Renal pelvis (tissue), 12 donors: ENCODE measurements at places on chromosomes 13 and 19. TPM values are rescaled to one million over a fixed set of nuclear protein-coding genes. Genes with fewer than 3 reads are reported as not detected.

DNA sequence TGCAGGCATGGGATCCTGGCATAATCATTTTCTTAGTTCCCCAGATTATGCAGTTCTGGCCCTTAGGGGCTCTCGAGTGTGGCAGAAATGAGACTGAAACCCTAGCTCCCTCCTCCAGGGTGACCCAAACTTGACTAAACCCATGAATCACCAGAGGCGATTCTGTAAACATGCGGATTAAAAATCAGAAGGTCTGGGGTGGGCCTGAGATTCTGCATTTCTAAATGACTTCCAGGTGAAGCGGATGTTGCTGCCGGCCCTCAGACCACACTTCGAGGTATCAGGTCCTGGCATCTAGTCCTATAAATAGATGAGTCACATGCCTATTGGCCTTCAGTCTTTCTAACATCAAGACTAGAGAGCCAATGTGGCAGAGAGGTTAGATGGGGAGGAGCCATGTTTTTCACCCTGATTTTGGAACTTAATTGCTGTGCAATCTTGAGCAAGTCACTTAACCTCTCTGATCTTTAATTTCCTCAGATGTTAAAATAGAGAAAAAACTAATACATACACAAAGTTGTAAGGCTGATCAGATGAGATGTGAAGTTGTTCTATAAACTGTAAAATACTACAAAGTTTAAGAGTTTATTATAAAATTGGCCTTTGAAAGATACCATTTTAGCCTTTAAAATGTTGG, 431.2 kb downstream of the FOXO1 start:
- no peak for DNase-seq

DNA sequence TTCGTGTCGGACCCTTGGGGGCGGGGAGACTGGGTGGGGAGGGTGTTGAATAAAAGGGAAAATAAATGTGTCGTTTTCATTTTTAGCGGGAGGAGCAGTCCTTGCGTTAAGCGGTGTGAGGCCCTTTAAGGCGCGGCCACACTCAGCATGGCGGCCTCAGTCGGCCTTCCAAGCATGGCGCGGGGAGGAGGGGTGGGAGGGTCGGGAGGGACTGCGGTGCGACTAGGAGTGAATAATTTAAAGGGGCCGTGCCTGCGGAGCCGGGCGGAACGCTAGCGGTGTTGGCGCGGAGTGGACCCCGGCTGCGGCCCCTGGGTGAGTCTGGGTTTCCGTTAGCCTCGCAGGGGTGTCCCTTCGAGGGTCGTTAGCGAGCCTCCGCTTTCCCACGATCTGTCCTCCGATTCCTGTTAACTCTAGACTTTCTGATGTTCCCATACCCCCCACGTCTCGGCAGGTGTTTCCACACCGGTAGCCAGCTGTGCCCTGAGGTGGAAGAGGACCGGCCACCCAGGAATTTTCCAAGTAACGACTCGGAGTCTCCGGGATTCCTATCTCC, 1.5 kb upstream of the PNPLA6 start:
- DNase-seq, result peak; percentile 91

DNA sequence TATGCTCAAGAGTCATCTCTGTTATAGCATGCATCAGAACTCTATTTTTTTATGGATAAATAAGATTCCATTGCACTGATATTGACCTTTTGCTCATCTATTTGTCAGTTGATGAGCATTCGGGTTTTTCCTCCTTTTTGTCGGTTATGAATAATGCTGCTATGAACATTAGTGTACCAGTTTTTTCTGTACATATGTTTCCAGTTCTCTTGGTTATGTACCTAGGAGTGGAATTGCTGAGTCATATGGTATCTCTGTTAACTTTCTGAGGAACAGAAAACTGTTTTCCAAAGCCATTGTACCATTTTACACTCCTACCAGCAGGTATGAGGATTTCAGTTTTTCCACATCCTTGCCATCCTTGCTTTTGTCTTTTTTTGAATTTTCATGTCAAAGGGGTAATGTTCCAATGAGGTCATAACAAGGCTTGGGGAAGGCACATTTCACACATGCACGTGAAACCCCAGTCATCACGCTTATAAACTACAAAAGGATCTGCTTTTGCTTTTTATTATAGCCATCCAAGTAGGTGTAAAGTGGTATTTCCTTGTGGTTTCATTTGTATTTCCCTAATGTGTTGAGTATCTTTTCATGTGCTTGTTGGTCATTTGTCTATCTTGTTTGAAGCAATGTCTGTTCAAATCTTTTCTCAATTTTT, 14.6 kb downstream of the KBTBD7 start:
- DNase-seq, result no peak

DNA sequence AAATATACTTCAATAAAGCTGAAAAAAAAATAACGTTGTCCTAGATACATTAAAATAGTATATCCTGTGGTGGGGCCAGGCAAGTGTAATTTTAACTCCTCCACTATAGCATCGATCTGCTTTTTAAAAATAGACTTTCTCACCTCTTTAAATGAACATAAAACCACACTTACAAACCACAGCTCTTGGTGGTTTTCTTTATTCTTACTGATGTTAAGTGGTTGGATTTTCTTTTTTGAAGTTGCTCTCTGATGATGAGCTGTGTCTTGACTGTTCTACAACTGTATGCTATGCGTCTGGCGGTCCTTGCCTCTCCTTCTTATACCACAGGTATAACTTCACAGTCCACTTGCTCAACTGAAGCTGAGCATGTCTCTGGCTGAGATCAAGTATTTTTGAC, 721.5 kb upstream of the KLHL1 start:
- DNase-seq, result no peak

DNA sequence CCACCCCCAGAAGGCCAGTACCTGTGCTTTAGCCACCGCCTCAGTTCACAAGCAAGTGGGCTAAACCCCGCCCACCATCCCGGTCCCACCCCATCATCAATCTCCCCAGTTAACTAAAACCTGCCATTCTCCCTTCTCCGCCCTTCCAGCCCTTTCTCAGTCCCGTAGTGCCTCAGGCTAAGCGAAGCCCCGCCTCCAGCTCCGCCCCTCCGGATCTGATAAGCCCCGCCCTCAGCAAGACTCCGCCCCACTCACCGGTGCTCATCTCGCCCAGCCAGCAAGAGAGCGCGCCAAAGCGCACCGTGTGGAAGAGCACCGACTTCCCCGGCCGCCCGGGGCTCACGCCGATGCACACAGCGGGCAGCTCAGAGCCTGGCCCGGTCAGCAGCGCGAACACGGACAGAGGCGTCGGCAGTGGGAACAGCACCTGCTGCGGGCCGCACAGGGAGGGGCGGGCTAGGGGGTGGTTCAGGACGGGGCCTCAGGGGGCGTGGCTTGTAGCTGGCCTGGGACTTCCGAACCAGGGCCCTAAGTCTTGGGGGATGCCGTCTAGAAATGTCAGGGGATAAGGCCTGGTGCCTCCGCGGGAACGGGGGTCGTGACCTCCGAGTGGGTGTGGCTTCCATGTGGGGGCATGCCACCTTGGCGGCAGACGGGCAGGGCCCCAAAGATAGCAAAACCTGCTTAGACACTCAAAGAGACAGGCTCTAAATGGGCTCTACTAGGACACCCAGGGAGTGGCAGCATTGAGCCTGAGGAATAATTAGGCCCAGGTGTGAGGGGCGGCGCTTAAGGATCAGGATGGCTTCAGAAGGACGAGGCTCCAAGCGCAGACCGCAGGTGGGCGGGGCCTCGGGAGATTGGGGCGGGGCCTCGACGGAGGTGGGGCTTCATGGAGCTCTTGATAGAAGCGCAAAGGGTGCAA, 21.4 kb downstream of the MAP4K1 start:
- peak; percentile 60 for DNase-seq

The TNNT1 gene
- 6.7 TPM for polyA plus RNA-seq

The ZNF585A gene
- 16.6 TPM for polyA plus RNA-seq

The VSIG10L gene
- polyA plus RNA-seq, result 5.8 TPM

GRCh38 chr19:53980539-53981375, 10.7 kb upstream of the CACNG6 start:
- DNase-seq, result no peak

- peak; percentile 80 for DNase-seq
Measured at GRCh38 chr19:51777570-51778462, 16.8 kb downstream of the FPR2 start.

The PDX1 gene
- polyA plus RNA-seq, result not detected

The PCDH20 gene
- polyA plus RNA-seq, result 5.6 TPM

DNA sequence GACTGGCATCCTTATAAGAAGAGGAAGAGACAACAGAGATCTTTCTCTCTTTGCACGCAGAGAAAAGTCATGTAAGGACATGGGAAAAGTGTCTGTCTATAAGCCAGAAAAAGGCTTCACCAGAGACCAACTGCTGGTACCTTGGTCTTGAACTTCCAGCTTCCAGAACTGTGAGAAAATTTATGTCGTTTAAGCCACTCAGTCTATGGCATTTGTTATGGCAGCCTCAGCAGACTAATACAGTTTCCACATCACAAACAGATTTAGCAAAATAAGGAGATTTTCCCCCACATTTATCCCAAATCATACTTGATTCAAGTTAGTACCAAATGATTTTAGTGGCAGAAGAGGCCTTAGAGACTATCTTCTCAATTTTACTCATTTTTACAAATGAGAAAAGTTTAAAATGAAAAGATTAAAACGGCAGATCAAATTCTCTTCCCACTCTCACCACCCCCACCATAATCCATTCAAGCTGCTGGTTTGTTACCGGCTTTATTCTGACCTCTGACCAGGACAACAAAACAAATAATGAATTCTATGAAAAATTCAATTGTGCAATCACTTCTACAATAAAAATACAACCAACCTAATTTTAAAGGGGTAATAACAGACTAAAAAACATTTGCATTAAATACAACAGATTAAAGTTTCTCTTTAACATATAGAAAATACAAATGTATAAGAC, 316.3 kb downstream of the TBC1D4 start:
- DNase-seq, result no peak

The ATP4A gene
- 0.03 TPM for polyA plus RNA-seq

DNA sequence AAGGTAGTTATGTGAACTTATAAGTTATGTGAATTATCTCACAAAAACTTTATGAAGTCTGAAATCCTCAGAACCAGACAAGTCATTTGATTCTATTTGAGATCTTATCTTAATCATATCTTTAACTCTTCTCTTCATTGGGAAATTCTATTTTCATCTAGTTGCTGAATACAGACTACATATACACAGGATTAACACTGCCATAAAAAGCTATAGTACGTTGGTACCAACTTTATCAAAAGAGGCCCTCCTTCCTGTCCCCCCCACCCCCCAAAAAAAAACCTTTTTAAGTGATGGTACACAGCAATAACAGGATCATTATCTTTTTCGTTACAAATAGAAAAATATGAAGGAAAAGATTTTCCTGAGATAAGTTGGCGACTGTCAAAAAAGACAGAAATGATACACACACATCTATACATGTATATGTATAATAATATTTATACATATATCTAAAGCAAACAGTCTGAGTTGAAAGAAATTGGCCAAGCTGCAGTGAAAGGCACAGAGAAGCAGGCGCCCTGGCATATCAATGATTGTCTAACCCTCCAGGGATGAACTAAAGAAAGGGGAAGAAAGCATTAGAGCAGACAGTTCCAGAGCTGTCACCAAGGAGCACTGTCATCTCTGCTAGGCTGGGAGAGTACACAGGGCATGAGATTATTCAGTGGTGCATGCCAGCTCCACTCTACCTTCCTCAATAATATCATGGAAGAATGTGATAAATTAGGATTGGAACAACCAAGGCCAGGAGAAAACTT, 116.7 kb downstream of the KLF12 start:
- no peak for DNase-seq

- peak; percentile 10 for DNase-seq
Measured at GRCh38 chr13:19927117-19927748, 31.3 kb upstream of the ZMYM2 start.

The ZNF439 gene
- 29.9 TPM for polyA plus RNA-seq

The KLK14 gene
- polyA plus RNA-seq, result 0.19 TPM

The ELOF1 gene
- 57.1 TPM for polyA plus RNA-seq

GRCh38 chr13:106277484-106278154, 257.8 kb downstream of the EFNB2 start:
- DNase-seq, result no peak

The SOX1 gene
- polyA plus RNA-seq, result not detected

The ERCC5 gene
- 73.1 TPM for polyA plus RNA-seq

DNA sequence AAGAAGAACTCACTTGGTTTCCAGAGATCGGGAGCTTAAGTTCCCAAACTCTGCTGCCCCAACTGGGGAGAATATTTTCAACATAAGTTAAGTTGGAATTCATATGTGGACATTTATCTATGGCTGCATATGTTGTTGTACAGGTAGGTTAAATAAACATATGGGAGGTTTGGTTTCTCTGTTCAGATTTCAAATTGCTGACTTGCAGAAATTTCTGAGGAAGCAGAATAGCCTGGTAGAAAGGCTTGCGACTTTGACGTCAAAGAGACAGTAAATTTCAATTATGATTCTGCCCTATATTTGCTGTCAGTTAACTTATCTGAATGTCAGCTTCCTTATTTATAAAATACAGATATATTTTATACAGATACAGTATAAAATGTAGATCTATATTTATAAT, 40.0 kb upstream of the TPP2 start:
- DNase-seq, result no peak
